SJCRH30 (cell line): ENCODE measurements at places on chromosomes 1 and 21.

DNA sequence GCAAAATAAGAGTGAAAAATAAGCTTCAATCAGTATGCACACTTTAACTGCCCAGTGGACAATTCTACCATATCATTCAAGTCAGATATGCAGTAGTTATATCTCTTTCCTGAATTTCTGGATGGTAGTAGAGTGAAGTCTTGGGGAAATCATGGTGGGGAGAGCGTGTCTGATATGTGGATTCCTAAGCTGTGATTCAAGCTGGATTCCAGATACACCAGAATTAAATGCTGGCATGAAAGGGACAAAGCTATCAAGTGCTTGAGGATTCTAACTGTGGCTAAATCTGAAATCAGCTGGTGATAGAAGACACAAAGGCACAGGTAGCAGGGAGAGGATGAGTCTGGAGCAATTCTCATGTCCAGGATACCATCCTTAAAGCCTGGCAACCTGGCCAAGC, 323.5 kb downstream of the DUSP10 start:
- H3K4me1 ChIP-seq = peaks cover 6% of the 10 kb centered on the region; the same call in 1 of the 2 replicates
- no peaks in the 10 kb centered on the region for H3K36me3 ChIP-seq
- H3K27ac ChIP-seq = no peak overlapping the region
- 0 out of 2 replicates have a peak, but pooled peaks cover 9% of the 10 kb centered on the region for H3K27me3 ChIP-seq
- H3K4me3 ChIP-seq = no peak overlapping the region
- no peak for DNase-seq

- DNase-seq = no peak
- H3K36me3 ChIP-seq = no peaks in the 10 kb centered on the region
- no peak overlapping the region for H3K27ac ChIP-seq
- H3K4me3 ChIP-seq = no peak overlapping the region
These were observed 3.1 kb upstream of the MAD2L2 start for GRCh38 chr1:11684070-11684469.

DNA sequence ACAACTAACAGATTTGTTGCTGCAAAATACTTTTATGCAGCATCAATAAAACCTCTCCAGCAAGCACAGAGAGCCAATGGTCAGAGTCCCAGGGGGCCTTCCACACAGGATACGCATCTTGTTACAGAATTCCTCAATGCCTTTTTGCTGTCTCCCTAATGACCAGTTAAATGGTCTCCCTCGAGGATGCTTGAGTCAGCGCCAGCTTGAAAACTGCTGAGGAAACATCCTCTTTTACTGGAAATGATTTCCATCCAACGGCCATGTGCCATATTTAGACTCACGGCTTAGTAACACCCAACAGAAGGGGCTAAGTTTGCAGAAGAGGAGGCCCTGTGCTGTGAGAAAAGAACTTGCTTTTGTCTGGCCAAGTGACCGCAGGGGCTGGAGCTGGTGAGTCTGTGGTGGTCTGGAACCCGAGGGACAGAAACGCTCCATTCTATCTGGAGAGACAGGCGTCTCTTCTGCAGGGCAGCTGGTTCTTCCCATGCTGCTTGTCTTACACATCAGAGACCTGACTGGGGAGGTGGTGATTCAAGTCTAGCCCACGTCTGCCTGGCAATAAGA, 496.4 kb downstream of the SETD4 start:
- H3K27me3 ChIP-seq = no peaks in the 10 kb centered on the region
- H3K4me1 ChIP-seq = peaks cover 64% of the 10 kb centered on the region
- peak overlapping the region; percentile 4 for H3K4me3 ChIP-seq
- H3K27ac ChIP-seq = peak overlapping the region; percentile 81

GRCh38 chr1:205943245-205943644, at the start of gene SLC26A9:
TSS of gene SLC26A9 (minus strand) at chr1:205943456. CDS start at chr1:205935820, 7,636 bp downstream.
- no peak within 1 kb of the TSS for H3K27ac ChIP-seq
- no peak within 1 kb of the TSS for H3K4me3 ChIP-seq
- DNase-seq = no peak
- no peaks in the 10 kb centered on the region for H3K36me3 ChIP-seq
- H3K4me1 ChIP-seq = no peaks in the 10 kb centered on the region

DNA sequence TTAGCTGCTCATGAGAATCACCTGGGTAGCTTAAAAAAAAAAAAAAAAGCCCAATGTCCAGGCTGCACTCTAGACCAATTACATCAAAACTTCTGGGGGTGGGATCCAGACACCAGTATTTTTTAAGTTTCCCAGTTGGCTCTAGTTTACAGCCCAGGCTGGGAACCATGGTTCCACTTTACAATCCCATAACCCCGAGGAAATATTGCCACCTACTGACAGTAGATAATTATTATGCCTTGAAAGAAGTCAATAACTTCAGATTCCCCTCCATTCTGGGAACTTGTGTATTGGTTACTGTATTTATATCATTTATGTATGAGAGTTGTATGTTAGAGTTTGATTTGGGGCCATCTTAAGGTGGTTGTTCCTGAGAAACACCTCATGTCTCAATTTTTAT, 100.2 kb downstream of the SPATA46 start:
- no peak overlapping the region for H3K4me3 ChIP-seq
- H3K27me3 ChIP-seq = no peaks in the 10 kb centered on the region
- H3K4me1 ChIP-seq = no peaks in the 10 kb centered on the region
- no peaks in the 10 kb centered on the region for H3K36me3 ChIP-seq
- no peak for DNase-seq

- DNase-seq = no peak
- no peaks in the 10 kb centered on the region for H3K36me3 ChIP-seq
- H3K4me1 ChIP-seq = peaks cover 15% of the 10 kb centered on the region
These were observed 12.4 kb downstream of the SLC26A9 start for GRCh38 chr1:205930799-205931281.

DNA sequence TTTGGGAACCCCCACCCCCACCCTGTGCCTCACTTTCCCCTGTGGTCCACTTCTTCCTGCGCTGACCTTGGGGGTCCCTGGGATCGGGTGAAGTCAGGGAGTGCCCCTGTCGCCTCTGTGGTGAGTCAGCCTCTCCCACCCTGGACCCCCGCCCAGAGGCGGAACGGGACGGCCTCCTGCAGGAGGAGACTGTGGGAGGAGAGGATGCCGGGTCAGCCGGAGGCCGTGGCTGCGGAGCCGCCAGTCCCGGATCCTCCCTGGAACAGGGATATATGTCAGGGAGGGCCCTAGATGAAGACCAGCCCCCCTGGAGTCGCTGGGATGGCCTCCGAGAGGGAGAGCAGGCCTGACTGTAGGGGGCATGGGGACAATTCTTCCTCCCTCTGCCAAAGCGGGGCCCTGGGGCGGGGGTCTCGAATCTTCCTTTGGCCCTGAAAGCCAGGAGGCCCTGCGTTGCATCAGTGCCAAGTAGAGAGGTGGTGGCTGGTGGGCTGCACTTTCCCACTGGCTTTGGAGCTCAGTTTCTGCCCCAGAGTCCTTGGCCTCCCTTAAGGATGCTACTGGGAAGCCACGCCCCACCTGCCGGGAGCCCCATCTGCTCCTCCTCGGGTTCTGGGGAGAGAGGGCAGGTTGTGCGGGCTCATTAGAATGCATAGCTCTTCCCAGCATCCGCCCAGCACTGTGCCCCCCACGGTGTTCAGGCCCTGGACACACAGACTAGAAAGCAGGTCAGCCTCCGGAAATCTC, 930 bp downstream of the ARHGEF10L start:
- no peaks in the 10 kb centered on the region for H3K36me3 ChIP-seq
- no peaks in the 10 kb centered on the region for H3K27me3 ChIP-seq
- H3K4me1 ChIP-seq = peaks cover 25% of the 10 kb centered on the region
- H3K4me3 ChIP-seq = peak overlapping the region; percentile 99

DNA sequence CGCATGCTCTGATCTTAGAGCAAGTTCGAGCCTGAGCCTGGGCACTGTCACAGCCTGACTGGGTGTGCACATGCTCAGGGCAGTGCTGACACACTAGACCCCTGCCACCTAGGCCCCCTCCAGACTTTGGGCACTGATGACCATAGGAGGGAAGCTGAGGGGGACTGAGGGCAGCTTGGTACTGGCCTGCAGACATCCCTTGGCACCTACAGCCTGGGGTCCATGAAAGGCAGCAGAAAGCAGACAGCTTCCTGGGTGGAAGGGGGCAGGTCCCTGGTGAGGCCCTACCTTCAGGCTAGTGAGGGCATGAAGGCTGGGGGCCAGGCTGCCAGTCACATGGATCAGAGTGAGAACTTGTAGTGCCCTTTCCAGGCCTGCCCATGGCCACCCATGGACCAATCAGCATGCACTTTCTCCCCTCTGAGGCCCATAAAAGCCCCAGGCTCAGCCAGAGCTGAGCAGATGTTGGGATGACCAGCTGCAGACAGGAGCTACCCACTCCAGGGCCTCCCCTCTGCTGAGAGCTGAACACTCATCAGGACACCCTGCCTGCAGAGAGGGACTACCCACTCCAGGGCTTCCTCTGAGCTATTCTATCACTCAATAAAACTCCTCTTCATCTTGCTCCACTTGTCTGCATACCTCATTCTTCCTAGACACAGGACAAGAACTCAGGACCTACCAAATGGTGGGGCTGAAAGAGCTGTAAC, 680.8 kb downstream of the MATN1 start:
- H3K4me3 ChIP-seq = no peak overlapping the region
- H3K27ac ChIP-seq = no peak overlapping the region
- DNase-seq = no peak
- no peaks in the 10 kb centered on the region for H3K36me3 ChIP-seq

DNA sequence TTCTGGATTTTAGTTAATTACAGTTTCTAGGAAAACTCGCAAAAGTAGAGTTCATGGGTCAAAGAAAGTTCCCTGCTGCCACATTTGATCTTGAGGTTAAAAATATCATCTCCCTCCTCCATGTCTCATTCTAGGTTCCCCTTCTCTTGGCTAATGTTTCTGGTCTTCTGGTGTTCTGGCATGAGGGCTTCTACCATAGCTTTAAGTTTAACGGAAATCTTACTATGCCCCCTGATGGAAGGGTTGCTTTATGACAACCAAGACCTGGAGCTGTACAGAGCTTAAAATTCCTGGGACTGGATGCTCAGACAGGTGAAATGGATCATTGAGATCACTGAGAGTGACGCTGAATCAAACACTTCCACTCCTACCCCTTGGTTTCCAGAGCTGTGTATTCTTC, 1881.7 kb downstream of the MRPL39 start:
- DNase-seq = no peak
- H3K4me1 ChIP-seq = no peaks in the 10 kb centered on the region
- H3K27ac ChIP-seq = no peak overlapping the region
- no peaks in the 10 kb centered on the region for H3K27me3 ChIP-seq

DNA sequence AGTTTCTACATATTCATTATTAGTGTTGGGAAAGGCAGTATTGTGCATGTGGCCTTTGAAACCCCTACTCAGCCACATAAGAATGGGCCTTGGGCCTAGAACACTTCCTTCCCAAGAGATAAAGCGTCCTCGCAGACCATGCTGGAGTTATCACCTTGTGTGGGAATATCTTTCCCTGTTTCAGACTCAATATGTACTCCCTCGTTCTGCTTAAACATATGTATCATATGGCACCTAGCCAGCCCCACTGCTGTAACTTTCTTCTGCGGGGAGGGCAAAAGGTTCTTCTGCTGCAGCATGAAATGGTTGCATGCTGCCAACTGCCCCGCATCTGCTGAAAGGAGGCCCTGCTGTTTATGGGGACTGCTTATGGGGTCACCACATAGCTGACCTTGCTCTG, 92.0 kb downstream of the CRB1 start:
- no peak for DNase-seq
- no peak overlapping the region for H3K27ac ChIP-seq
- no peaks in the 10 kb centered on the region for H3K4me1 ChIP-seq
- H3K36me3 ChIP-seq = no peaks in the 10 kb centered on the region

GRCh38 chr1:151166505-151166956, 587 bp downstream of the SCNM1 start:
- peak; percentile 43 for DNase-seq
- peaks cover 16% of the 10 kb centered on the region; the same call in 1 of the 2 replicates for H3K36me3 ChIP-seq
- H3K4me1 ChIP-seq = no peaks in the 10 kb centered on the region
- H3K27me3 ChIP-seq = no peaks in the 10 kb centered on the region

DNA sequence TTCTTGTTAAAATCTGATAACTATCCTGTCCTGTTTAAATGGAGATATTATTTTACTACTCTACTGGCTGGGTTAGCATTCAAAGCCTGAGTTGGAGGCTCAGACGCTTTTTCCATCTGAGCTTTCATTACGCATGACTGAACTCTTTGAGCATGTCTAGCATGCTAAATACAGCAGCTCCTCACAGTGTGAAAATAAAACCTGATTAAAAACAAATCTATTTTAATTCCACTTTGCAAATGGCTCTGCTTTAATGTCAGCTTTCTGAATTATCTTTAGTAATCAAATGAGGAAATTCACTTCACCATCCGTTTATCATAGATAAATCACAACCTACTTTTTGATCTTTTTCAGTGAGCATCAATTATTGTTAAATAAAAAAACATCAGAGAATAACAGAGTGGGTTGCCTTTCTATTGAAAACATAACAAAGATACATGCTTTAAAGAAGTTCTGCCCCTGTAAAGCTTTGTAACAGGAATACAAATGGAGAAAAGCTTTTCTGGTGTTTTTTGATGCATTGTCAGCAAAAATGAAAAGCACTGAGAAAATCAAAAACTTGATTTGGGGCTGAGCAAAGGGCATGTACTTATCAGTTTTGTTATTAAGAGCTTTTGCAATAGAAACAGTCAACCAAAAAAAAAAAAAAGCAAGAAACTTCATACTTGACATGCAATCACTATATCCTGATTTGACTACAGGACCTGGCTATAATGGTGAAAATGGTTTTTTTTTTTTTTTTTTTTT, 3.5 kb upstream of the SPEN start:
- peaks cover 8% of the 10 kb centered on the region; the same call in 1 of the 2 replicates for H3K4me1 ChIP-seq
- no peak overlapping the region for H3K4me3 ChIP-seq
- H3K36me3 ChIP-seq = no peaks in the 10 kb centered on the region
- no peak for DNase-seq
